Renal cortical epithelial cell (primary cell): ENCODE measurements at places on chromosomes 4 and X. TPM values are rescaled to one million over a fixed set of nuclear protein-coding genes. Genes with fewer than 3 reads are reported as not detected.

The GPR119 gene
- total RNA-seq, result not detected in 2 replicates

GRCh38 chr4:40305328-40306170 is 29.6 kb upstream of the CHRNA9 start:
- DNase-seq, result no peak

DNA sequence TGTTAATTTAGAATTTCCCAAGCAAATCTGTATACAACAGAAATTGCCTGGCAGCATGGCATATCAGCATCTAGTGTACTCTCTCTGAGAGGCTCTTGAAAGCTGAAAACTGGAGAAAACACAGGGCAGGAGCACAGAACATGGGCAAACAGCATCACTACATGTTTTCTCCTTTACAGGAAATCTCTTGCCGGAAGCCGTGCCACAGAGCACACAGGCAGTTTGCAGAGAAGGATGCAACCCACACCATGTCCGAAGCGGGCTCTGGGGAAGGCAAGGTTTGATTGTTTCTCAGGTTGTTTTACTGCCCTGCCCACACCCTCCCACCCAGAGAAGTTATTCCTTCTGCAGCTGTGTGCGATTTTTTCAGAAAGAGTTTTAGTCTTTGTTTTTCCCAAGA is 41.1 kb upstream of the FAM9C start:
- no peak for DNase-seq

DNA sequence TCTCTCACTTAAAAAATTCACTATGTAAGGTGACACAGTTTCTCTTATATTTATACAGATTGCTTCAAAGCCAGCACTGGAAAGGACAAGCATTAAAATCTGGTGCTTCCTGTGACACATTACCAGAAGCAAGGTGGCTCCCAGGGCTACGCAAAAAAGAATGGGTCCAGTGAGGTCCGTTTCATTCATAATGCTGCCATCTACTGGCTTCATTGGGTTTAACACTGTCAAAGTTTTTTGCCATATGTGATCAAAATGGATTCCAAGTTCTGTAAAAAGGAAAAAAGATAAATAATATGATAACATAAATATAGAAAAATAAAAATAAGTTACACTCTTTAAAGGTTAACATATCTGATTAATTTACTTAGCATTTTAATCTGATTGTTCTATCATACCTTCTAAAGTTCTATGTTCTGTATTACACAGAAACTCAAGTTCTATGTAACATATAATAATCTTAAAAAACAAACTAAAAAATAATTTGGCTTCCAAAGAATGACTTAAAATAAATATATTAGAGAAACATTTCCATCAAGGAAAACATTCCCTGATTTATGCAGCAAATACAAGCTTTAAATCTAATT is 22.1 kb downstream of the YIPF7 start:
- peak; percentile 49 for DNase-seq

The MAGEH1 gene
- 18.9 and 19.7 TPM in 2 replicates for total RNA-seq

- DNase-seq, result no peak
Observed at GRCh38 chrX:119130911-119131310, 3.3 kb upstream of the KIAA1210 start.

DNA sequence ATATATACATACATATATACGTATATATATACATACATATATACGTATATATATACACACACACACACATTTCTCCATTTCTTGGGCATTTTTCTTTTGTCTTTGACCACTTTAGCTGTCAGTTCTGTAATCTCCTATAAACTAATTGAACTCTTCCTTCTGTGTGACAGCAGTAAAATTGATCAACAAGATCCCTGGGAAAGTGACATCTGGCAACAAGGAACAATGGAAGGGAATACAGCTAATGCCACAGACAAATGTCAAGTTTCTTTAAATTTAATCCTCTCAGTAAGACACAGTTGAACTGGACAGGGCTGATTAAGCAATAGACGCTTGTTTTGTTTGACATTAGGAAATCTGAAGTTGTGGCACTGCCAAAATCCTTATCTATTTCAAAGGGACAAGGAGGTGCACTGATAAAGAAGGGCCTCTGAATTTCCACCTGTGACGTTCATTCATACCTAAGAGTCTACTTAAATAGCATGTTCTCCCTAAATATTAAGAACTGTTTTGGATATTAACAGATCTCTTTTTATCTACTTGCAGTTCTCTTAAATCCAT is 126.9 kb downstream of the RNF150 start:
- no peak for DNase-seq
